ENCODE measurements at places on chromosomes 3 and 15.

- no peak for DNase-seq
Observed at GRCh38 chr15:46442901-46443590, 808.2 kb downstream of the SQOR start.

- no peak for DNase-seq
Observed at GRCh38 chr3:167749209-167749608, 13.7 kb downstream of the SERPINI1 start.

DNA sequence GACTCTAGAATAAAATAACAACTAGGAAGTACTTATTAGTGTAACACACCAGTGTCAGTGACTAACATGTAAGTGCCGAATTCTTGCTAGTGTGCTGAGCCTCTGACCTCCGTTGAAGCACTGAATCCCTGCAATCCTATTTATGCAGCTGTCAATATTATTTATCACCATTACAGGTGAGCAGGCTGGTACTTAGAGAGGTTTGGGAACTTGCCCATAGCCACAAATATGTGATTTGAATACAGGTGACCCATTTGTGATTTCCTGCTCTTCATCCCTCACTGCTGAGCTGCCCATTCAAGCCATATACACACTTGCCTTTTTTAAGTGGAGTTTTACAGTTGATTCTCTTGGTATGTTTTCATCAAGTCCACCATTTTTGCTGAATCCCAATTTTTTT lies 12.2 kb downstream of the EIF4E3 start:
- peak; percentile 20 for DNase-seq

GRCh38 chr15:87733541-87733941 lies 523.0 kb downstream of the NTRK3 start:
- no peak for DNase-seq

DNA sequence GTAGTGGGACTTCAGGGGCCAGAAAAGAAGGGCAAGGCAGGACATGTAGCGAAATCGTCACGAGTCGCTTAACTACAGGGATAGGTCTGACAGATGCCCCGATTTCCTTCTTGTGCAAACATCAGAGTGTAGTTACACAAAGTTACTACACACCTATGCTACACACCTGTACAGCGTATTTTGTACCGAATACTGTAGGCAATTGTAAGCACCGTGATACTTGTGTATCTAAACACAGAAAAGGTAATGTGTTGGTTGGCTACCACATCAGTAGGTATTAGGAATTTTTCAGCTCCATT lies 515 bp upstream of the MTHFS start:
- DNase-seq, result no peak

DNA sequence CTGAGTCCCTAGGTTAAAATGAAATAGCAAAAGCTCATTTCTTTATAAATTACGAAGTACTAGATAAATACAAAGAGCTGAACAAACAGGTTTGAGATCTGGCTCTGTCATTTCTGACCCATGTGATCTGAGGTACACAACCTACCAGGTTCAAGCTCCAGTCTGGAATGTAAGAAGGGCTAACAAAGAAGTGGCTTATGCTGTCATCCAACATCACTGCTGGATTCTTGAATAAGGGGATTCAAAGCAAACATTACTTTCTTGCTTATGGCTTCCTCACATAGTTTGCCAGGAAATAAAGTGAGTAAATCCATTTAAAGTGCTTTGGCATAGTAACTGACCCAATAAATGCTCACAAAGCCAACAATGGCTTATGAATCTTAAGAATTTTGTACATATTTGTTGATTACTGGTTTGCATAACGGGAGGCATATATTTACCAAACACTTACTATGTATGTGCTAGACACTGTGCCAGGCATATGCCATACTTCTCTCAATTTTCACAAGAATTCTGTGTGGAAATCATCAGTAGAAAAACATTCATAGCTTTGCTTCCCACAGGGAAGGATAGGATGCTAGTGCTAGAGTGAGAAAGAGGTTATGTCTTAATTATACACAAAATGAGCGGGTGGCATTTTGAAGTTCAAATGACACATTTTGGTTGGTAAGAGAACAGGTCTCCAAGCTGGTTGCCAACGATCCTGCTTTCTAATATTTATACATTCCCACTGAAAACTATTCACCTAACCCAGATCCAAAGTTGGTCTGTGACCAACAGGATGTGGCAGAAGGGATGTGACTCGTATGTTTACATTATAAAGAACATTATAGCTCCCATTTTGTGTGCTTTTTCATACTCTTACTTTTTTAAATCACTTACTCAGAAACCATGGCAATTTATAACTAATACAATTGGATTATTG lies 38.7 kb upstream of the CSPG5 start:
- peak; percentile 23 for DNase-seq

DNA sequence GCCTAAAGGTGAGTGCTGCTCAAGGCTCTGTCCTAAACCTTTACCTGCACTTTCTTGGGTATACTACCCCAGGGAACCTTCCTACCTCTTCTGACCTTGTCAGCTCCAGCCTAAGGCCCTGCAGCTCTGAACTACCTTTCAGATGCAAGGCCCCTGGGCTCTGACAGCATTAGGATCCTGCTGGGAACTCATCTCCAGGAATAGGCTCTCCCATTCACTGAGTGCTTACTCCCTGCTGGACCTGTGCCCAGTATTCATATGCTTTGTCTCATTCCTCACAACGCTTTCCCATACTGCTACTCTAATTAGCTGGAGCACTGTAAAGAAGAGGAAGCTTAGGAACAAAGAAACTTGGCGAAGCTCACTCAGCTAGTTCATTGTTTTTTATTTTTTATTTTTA lies 53.8 kb upstream of the RAB6B start:
- DNase-seq, result no peak

DNA sequence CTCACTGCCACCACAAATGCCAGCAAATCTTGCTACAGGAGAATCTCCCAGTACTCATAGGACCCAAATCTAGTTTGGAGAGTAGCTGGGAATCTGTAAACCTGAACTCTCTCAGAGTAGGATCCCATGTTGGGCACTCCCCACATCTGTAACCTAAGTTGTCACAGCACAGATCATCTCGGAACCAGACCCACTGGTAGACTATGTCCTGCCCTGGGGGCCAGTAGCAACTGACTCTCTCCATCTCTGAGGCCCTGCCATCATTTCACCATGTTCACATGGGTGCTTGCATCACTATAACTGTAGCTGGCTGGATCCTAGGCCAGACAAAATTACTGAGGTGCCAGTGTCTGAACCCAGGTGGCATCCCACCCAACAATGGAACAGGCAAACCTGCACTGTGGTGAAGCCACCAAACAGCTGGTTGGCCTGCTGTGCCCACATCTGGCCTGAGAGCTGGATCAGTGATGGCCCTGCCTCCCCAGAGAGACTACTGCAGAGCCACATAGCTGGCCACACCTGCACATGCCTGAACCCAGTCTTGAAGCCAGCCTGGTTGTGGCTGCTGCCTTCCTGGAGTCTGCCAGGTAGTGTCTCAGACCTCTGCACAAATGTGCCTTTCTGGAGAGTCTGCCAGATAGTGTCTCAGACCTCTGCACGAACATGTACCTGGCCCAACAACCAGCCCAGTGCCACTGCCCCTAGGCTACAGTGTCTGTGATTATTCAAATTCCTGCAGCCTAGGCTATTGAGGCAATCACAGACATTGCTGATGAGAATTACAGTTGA lies 82.0 kb downstream of the ISL2 start:
- peak; percentile 9 for DNase-seq

DNA sequence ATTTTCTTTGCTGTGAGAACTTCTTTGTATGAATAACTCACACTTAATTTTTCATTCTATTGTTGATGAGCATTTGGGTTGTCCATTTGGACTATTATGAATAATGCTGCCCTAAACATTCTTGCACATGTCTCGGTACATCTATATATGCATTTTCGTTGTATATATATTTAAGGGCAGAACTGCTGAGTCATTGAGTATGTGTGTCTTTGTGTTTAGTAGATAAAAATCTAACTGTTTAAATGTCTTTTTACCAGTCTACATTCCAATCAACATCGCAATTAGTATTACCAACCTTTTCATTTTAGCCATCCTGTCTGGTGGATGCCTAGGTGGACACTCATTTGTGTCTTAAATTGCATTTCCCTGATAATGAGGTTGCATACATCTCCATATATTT lies 144.4 kb downstream of the UACA start:
- DNase-seq, result no peak

GRCh38 chr3:53248161-53248560 lies 7.7 kb downstream of the TKT start:
- no peak for DNase-seq

- no peak for DNase-seq
Observed at GRCh38 chr15:96285729-96286254, 44.7 kb upstream of the NR2F2 start.

- DNase-seq, result no peak
Observed at GRCh38 chr3:56764904-56765547, 36.7 kb downstream of the ARHGEF3 start.

- no peak for DNase-seq
Observed at GRCh38 chr3:134597390-134597970, 53.3 kb downstream of the KY start.

GRCh38 chr3:133301731-133302130 lies 98.1 kb upstream of the BFSP2 start:
- DNase-seq, result no peak

DNA sequence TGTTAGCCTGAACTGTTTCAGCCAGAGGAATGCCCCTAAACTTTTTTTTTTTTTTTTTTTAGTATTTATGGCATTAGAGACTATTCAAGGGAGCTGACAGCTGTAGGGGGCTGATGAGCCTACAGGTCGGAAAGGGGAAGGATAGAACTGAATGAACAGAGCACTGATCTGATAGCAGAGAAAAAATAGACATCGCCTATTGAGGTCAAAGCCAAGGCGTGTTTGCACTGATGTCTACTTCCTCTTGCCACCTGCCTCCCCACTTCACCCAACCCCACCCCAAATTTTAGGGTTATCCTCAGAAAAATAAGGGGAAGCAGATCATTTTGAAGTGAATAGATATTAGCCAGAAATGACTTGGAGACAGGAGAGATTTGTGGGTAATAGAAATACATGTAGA lies 3.0 kb upstream of the ZMAT3 start:
- no peak for DNase-seq

GRCh38 chr15:82763361-82764116 lies 42.3 kb downstream of the FSD2 start:
- DNase-seq, result no peak

GRCh38 chr3:152870027-152870426 lies 35.1 kb downstream of the P2RY1 start:
- DNase-seq, result no peak

DNA sequence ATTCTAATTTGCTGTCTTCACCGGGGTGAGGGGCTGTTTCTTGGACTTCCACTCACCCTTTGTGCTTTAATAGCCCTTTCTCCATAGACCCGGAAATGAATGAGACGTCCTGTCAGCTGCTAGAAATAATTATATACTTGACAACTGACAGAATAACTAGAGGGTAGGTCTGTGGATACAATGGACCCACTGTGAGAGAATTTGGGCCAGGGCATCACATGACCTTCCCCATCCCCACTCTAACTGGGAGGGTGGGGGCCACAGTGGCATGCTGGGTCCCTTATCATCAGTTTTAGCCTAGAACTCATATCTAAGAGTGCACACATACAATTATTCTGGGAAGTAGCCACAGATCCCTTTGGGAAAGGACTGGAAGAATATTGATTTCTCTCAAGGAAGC lies 25.9 kb upstream of the MINAR1 start:
- DNase-seq, result no peak

GRCh38 chr3:69178838-69179739 lies 56.7 kb upstream of the LMOD3 start:
- no peak for DNase-seq

DNA sequence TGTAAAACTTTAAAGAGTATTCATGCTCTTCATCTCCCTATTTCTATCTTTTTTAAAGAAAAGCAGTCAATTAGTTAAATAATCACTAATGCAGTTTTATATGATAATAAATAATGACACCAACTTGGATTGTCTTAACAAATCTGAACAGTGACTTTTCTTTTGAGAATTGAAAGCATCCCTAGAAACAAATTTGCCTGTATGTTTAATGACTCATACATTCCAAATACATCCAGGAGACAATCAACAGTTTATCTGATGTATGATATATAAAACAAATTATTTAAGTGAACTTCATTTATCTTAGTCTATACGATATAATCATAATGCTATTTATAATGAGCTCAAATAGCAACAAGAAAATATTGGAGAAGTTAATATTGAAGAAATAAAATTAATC lies 78.0 kb downstream of the ALCAM start:
- no peak for DNase-seq

GRCh38 chr3:126104028-126104635 lies 20.2 kb upstream of the SLC41A3 start:
- DNase-seq, result no peak

GRCh38 chr3:126941721-126942270 lies 41.1 kb upstream of the PLXNA1 start:
- no peak for DNase-seq

DNA sequence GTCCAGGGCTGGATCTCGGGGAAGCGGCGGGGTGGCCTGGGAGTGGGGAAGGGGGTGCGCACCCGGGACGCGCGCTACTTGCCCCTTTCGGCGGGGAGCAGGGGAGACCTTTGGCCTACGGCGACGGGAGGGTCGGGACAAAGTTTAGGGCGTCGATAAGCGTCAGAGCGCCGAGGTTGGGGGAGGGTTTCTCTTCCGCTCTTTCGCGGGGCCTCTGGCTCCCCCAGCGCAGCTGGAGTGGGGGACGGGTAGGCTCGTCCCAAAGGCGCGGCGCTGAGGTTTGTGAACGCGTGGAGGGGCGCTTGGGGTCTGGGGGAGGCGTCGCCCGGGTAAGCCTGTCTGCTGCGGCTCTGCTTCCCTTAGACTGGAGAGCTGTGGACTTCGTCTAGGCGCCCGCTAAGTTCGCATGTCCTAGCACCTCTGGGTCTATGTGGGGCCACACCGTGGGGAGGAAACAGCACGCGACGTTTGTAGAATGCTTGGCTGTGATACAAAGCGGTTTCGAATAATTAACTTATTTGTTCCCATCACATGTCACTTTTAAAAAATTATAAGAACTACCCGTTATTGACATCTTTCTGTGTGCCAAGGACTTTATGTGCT lies 527 bp downstream of the B2M start:
- peak; percentile 28 for DNase-seq

DNA sequence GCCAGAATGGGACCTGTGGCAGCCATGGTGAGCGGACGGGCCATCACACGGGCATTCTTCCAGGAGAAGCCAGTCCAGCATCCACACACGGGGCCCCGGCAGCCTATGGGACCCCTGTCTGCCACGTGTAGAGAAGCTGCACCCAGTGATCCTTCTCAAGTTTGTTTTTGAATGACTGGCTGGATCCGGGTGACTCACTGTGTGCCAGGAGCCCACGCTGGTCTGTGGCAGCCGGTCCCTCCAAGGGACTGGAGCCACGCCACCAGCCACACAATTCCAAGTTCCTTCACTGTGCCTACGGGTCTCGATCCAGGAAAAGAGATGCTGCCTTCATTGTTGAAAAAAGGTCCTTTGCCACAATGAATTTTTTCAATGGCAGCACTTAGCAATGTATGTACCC lies 58.1 kb downstream of the ATP10A start:
- no peak for DNase-seq

DNA sequence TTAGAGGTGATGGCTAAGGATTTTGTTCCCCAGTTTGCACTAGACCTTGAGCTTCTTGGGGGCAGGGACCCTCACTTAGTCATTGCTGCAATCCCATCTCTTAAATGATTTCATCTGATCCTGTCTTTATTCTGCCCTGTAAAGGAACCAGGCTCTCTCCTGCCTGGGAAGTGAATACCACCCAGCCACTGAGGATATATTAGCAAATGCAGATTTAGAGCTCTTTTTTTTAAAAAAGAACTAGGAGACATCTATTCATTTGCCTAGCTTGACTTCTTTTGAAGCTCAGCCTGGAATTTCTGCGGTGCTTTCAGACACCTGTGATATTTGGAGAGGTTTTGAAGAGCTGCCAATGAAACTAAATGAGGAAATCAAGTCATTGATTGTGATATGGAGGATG lies 41.8 kb downstream of the CA12 start:
- no peak for DNase-seq

All from prostate gland (tissue), 2 donors.